NCI-H226 (cell line): ENCODE measurements at places on chromosomes 6 and 20.

- peak; percentile 47 for DNase-seq
These were observed 11.4 kb upstream of the LOC128125822 start for GRCh38 chr6:63560801-63561287.

GRCh38 chr6:143802833-143803565 lies 40.1 kb upstream of the LTV1 start:
- no peak for DNase-seq

DNA sequence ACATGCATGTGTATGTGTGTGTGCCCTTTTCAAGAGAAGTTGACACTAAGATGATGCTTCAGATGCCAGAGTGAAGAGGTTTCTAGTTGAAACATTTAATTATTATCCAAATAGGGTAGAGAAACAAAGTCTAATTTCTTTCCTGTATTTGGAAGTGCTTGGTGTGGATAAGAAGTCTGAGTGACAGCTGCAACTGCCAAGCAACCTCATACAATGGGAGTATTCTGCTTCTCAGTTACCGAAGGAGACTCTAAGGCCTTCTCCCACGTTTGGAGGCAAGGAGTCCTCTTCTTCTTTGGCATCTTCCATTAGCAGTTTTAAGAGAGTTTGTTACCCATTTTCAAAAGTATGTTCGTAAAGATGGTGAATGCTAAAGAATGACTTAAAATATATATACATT lies 82.4 kb downstream of the HDGFL1 start:
- no peak for DNase-seq

GRCh38 chr6:33620856-33621710 lies at the start of gene ITPR3:
Gene ITPR3, plus strand, starts transcription at chr6:33621322. Its CDS starts 281 bp downstream, at chr6:33621603.
- DNase-seq = peak; percentile 74

- no peak for DNase-seq
These were observed 40.9 kb upstream of the LYRM2 start for GRCh38 chr6:89679215-89680120.
